Large intestine (tissue), 12 donors: ENCODE measurements at places on chromosomes 6 and 20. TPM values are rescaled to one million over a fixed set of nuclear protein-coding genes. Genes with fewer than 3 reads are reported as not detected.

GRCh38 chr20:58642441-58642840 is 8.6 kb upstream of the STX16 start:
- H3K27me3 ChIP-seq: peaks cover 5% of the 10 kb centered on the region
- no peaks in the 10 kb centered on the region for H3K36me3 ChIP-seq
- H3K4me3 ChIP-seq: no peak overlapping the region
- H3K27ac ChIP-seq: no peak overlapping the region

GRCh38 chr6:2843138-2843740 is 1.6 kb upstream of the SERPINB1 start:
- H3K27me3 ChIP-seq: no peaks in the 10 kb centered on the region
- H3K27ac ChIP-seq: no peak overlapping the region
- H3K4me1 ChIP-seq: peaks cover 23% of the 10 kb centered on the region
- H3K4me3 ChIP-seq: no peak overlapping the region

- H3K27me3 ChIP-seq: no peaks in the 10 kb centered on the region
- DNase-seq: no peak
- H3K27ac ChIP-seq: no peak overlapping the region
- H3K4me1 ChIP-seq: peaks cover 3% of the 10 kb centered on the region
- no peaks in the 10 kb centered on the region for H3K36me3 ChIP-seq
These were observed 5.5 kb downstream of the MYLK4 start for GRCh38 chr6:2745246-2745645.

DNA sequence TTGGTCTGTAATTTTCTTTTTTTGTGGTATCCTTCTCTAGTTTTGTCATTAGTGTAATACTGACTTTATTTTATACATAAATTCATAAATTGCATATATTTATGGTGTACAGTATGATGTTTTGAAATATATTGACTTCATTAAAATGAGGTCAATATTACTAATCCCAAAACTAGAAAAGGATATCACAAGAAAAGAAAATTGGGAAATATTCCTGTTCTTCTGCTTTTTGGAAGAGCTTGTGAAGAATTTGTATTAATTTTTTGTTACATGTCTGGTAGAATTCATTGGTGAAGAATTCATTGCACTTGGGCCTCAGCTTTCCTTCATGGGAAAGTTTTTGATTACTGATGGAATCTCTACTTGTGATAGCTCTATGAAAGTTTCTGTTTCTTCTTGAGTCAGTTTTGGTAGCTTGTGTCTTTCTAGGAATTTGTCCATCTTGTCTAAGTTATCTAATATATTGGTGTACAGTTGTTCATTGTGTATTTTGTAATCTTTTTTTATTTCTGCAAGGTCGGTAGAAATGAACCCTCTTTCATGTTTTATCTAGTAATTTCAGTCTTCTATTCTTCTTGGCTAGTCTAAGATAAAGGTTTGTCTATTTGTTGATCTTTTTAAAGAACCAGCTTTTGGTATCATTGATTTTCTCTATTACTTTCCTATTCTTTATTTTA is 11.3 kb upstream of the ZNF451 start:
- H3K27ac ChIP-seq: no peak overlapping the region
- no peaks in the 10 kb centered on the region for H3K36me3 ChIP-seq
- no peak for DNase-seq
- no peaks in the 10 kb centered on the region for H3K4me1 ChIP-seq

GRCh38 chr20:23974966-23975365 is 13.6 kb downstream of the GGTLC1 start:
- no peaks in the 10 kb centered on the region for H3K36me3 ChIP-seq
- no peak for DNase-seq
- H3K27me3 ChIP-seq: no peaks in the 10 kb centered on the region
- H3K4me1 ChIP-seq: no peaks in the 10 kb centered on the region
- no peak overlapping the region for H3K27ac ChIP-seq

DNA sequence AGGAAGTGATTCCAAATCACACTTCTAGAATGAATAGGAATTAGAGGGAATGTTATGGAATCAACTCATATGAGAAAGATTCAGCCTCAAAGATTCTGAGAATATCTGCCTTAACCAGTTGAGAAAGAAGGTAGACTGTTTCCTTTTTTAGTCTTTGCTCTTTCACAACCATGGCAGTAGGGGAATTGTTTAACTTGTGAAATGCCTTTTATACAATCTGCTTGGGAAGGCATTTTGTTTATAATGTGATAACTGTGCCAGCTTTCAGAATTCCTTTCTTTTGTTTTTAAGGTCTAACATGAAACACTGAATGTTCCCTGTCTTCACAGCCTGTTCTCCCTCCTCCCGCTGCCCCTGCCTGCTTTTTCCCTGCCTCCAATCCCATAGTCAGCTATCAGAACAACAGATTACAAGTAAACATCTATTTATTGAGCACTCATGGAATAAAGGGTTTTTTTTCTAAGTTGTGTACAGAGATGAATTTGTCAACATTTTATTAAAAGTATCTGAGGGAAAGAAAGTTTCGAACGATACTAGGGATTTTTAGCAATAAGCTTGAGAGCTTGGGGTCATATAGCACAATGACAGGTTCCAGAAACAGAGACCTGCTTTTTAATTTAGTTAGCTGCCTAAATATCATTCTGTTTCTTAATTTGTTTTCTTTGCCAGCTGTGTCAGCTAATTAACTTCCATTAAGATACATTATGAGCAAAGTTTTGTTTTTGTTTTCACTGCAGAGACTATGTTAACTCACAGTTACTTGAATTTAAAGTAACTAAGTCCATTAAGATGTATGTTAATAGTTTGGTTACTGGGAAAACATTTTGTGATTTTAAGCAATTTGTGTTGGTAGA is 28.3 kb upstream of the FBXO30 start:
- no peak overlapping the region for H3K4me3 ChIP-seq
- no peak for DNase-seq
- H3K27ac ChIP-seq: no peak overlapping the region
- H3K36me3 ChIP-seq: no peaks in the 10 kb centered on the region
- no peaks in the 10 kb centered on the region for H3K27me3 ChIP-seq

DNA sequence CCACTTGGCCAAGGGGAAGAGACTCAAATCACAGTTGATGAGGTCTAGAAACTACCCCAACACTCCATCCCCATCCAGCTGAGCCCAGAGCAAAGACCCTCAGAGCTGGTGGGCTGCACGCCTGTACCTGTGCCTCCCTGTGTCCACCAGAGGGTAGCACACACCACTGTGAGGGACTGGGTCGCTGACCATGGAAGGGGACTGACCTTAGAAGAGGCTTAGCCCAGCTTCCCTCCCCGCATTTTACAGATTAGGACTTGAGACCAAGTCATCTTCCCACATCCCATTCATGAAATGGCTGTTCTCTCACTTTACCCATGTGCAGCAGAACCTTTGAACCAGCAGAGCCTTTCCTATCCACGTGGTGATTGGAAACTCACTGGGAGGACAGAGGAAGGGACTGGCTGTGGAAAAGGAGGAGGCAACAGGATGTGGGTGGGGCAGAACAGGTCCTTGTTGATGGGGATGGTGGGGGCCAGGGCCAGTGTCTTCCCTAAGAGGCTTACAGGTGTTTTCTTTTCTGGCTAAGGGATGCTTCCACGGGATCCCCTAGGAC is 44.3 kb downstream of the CPXM1 start:
- peaks cover 46% of the 10 kb centered on the region for H3K27me3 ChIP-seq
- no peak overlapping the region for H3K4me3 ChIP-seq
- no peak for DNase-seq

- H3K27ac ChIP-seq: no peak overlapping the region
- H3K4me3 ChIP-seq: no peak overlapping the region
- H3K36me3 ChIP-seq: no peaks in the 10 kb centered on the region
These were observed 771.0 kb downstream of the QKI start for GRCh38 chr6:164185471-164185871.

GRCh38 chr6:56380476-56380875 is 133.1 kb upstream of the COL21A1 start:
- no peaks in the 10 kb centered on the region for H3K27me3 ChIP-seq
- no peak overlapping the region for H3K27ac ChIP-seq
- H3K4me1 ChIP-seq: peaks cover 12% of the 10 kb centered on the region
- H3K4me3 ChIP-seq: no peak overlapping the region

- H3K4me1 ChIP-seq: no peaks in the 10 kb centered on the region
- no peaks in the 10 kb centered on the region for H3K27me3 ChIP-seq
- no peak overlapping the region for H3K27ac ChIP-seq
- H3K36me3 ChIP-seq: no peaks in the 10 kb centered on the region
- no peak for DNase-seq
These were observed 112.0 kb downstream of the DACT2 start for GRCh38 chr6:168207421-168208175.

DNA sequence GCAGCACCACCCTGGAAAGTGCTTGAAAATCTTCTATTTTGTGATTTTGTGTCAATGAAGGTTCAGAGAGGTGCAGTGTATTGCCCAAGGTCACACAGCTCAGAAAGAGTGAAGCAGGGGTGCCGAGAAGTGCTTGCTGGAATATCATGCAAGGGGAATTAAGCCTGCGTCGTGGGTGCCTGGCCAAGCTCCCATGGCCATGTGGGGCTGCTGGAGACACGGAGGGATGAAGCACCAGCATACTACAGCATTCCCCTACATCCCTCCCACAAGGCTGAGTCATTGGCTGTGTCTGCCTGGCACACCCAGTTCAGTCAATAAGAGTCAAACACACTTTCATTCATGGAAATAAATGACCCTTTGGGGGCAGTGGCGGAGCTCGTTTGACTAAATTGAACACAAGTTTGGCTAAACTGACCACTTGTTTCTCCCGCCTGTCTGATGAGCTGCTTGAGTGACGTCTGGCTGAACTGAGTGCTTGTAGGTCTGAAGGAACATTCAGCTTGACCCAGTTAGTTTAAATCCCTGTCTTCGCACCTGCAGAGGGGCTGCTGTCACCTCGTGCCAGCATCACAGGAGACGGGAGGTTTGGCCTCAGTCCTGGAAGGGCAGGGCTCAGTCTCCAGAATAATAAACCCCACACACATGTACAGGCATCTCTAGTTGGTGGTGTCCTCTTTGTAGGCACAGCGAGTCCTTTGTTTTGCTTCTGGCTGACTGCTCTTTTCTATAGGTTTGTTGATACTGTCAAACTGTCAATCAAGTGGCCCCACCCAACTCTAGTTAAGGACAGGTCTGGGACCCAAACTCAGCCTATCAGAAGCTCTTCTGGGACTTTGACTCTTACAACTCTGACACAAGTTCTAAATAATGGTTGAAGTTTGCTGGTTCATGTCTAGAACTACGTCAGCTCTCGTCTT is 8.4 kb upstream of the TGM2 start:
- H3K4me1 ChIP-seq: peaks cover 12% of the 10 kb centered on the region
- H3K27ac ChIP-seq: no peak overlapping the region
- H3K4me3 ChIP-seq: no peak overlapping the region
- no peaks in the 10 kb centered on the region for H3K36me3 ChIP-seq
- DNase-seq: no peak
- H3K27me3 ChIP-seq: no peaks in the 10 kb centered on the region

DNA sequence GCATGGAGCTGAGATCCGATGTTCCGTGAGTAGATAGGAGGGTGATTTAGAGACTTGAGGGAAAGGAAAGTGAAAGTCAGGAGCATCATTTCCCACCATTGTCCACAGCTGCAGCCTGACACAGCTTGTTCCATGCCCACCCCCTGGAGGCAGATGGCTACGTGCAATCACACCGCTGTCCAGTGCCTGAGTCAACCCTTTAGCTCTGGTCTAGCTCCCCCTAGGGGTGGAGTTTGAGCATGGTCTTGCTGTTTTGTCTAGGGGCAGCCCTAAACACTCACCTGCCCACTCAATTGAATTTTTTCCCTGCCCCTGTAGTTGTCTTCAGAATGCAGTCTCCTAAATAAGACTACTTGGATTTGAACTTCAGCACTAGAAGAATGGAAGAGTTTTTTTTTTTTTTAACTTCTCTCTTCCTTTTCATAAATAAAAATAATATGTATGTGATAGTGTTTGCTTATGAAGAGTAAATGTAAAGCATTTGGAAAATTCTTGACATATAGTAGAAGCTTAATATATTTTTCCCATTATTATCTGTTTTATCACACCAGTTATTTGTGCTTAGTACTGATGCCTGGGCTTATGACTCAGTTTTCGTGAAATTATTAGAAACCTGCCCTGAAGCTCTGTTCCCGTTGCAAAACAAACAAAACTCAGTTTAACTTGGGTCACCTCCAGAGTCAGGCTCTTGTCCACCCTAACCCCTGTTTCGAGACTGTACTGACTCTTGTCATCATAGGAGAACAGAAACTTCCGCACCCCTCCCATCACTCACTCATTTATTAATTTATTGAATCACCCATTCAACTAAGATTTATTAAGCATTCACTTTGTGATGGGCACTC is 814.8 kb downstream of the MAFB start:
- no peaks in the 10 kb centered on the region for H3K36me3 ChIP-seq
- H3K27me3 ChIP-seq: no peaks in the 10 kb centered on the region
- no peak overlapping the region for H3K4me3 ChIP-seq
- no peaks in the 10 kb centered on the region for H3K4me1 ChIP-seq

DNA sequence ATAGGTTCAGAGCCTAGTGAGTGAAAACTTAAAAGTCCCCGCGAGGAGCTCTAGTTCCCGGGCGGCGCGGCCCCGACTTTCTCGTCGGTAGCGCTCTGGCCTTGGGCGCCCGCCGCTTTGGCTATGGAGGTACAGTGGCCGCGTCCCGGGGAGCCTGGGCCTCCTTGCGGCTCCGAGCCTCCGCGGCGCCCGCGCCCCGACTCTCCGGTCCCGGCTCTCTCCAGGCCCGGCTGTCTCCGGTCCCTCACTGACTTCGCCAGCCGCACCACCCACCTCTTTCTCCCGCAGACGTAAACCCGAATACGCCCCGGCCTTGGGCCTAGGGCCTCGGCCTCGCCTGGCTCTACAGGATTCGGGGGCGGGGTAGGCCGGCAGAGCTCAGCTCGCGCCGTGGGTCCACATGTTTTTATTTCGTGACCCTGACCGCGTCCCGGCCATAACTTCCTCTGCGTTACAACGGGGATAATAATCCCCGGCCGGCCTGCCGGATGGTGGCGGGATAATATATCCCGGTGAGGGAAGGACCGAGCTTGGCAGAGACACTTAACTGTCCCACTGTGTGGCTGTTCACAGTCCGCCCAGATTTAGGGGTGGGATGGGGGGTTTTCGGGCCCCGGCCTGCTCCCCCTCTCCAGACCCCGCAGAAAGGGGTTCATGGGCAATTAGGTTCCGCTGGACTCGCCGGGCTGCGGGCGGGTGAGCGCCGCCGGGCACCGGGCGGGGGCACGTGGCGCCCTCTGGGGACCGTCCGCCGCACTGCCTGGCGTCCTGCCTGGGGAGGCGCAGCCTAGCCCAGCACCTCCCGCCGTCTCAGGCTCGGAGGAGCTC is 10.0 kb upstream of the TBX18 start:
- peaks cover 84% of the 10 kb centered on the region for H3K27me3 ChIP-seq
- peak overlapping the region; percentile 24 for H3K4me3 ChIP-seq
- H3K36me3 ChIP-seq: no peaks in the 10 kb centered on the region
- peak; percentile 36 for DNase-seq
- no peak overlapping the region for H3K27ac ChIP-seq

GRCh38 chr6:24932832-24933231 is 2.9 kb downstream of the RIPOR2 start:
- H3K27ac ChIP-seq: no peak overlapping the region
- H3K36me3 ChIP-seq: no peaks in the 10 kb centered on the region
- peaks cover 2% of the 10 kb centered on the region for H3K27me3 ChIP-seq
- DNase-seq: no peak
- H3K4me3 ChIP-seq: no peak overlapping the region

Gene DYNLT2
- 7.2 TPM for polyA plus RNA-seq

Gene FABP7
- polyA plus RNA-seq: 0.13 TPM

Gene ADGB
- 0.06 TPM for polyA plus RNA-seq
